ENCODE measurements at places on chromosomes 1 and 21.

DNA sequence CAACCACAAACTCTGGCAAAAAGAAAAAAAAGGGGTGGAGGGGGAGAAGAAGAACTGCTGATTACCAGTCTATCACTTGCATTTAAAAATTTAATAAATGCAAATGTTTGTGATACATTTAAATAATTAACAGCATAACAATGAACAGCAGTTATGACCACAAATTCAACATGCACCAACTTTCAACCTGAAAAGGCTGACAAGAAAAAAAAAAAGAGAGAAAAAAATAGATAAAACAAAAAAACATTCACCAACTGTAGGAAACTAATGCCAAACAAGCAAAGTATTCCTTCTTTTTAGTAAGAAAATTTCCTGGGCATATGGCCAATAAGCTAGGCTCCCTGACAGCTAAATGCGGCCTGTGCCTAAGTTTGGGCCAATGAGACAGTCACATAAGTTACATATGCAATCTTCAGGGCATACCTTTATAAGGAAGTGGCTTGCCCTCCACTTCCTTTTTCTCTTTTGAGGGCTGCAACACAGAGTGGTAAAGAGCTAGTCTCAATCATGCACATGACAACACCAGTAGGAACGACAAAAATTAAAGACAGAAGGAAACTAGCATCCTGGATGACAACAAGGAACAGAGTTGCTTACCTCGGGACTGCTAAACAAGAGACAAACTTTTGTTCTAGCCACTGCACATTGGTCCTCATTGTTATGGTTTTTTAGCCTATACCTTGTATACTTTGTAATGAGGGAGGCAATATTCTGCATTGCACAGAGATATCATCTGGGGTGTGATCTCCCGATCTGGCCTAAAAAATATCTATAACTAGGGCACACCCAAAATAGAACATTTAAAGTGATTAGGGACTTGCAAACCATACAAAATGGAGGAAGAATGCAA lies 24.2 kb upstream of the PHTF1 start:
- DNase-seq: no peak

GRCh38 chr1:121443001-121443540 lies 258.3 kb downstream of the SRGAP2C start:
- no peak for DNase-seq

DNA sequence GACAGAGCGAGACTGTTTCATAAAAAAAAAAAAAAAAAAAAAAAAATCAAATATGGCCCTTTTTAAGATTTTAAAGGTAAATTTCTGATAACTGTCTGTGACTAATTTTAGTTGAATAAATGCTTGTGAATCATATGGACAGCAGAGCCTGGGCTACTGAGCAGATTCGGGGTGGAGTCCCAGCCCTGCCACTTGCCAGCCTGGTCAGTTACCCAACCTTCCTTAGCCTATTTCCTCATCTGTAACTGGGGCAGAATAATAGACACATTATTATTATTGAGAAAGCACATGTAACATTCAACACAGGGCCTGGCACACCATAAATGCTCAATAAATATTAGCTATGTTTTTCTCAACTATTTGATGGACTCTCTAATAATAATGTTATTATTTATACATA lies 11.2 kb upstream of the H3-3A start:
- no peak for DNase-seq

DNA sequence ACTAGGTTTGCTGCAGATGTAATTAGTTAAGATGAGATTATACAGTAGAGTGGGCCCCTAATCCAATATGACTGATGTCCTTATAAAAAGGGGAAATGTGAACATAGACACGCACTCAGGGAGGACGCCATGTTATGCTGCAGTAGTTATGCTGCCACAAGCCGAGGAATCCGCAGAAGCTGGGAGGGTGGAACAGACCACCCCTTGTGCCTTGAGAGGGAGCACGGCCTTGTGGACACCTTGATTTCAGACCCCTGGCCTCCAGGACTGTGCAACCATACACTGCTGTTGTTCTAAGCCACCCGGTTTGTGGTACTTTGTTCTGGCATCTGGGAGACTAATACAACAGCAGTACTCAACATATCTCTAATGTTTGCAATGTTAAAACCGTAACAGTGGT lies 57.9 kb upstream of the HIVEP3 start:
- DNase-seq: no peak

DNA sequence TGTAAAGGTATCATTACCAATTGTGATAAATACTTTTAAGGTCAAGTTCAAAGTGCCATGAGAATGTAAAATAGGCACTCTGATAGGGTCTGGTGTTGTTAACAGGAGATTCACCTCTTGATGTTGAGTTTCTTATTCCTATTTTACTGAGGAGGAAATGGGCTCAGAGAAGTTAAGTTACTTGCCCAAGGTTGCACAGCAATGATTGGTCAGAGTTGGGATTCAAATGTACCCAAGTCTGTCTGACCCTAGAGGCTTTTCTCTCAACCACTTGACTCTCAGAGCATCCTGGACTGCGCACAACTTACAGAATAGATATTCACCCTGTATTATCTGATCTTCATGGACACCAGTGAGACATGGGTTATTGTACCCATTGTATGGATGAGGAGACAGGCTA lies 33.9 kb downstream of the SOX13 start:
- DNase-seq: no peak

- DNase-seq: no peak
Observed at GRCh38 chr1:248828845-248829244, 3.1 kb upstream of the SH3BP5L start.

GRCh38 chr21:20443558-20444155 lies 554.6 kb upstream of the NCAM2 start:
- DNase-seq: no peak

GRCh38 chr21:36751383-36751782 lies 52.5 kb downstream of the SIM2 start:
- no peak for DNase-seq

DNA sequence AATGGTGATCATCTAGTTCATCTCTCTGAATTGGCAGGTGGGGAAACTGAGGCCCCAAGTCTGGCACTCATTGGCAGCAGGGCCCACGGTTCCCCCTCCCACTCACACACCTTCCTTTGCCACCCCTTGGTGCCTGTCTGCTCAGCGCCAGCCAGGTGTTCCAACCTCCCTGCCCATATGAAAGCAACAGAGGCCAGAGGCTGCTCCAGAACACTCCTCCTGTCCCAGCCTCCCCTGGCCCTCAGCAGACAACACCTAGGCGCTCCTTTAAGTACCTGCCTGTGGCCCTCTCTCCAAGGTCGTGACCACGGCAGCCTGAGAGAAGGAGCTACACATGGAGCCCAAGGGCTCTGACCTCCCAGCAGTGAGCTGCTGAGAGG lies 362.3 kb upstream of the VAMP3 start:
- DNase-seq: no peak

- DNase-seq: no peak
Observed at GRCh38 chr1:243454328-243454997, 198.6 kb downstream of the SDCCAG8 start.

DNA sequence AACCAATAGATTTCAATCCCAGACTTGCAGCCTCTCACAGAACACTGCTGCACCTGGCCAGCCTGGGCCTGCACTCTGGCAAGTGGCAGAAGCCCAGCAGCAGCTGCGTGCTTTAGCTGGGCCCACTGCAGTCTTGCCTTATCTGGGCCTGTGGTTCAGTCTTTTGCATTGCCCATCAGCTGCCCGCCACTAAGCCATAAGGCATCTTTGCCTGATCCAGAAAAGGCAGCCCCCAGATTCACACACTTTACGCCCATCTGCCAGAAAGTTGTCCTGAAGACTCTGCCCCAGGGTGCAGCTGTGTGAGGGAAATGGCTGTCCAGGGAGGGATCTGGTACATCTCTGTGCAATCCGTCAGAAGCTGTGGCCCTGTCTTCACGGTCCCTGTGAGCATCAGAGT lies 217.0 kb downstream of the DNAH14 start:
- no peak for DNase-seq

- no peak for DNase-seq
Observed at GRCh38 chr21:42646076-42646825, 7.2 kb upstream of the PDE9A start.

GRCh38 chr1:206555473-206555935 lies 48.2 kb downstream of the RASSF5 start:
- no peak for DNase-seq

GRCh38 chr1:17892225-17892624 lies 137.1 kb downstream of the ACTL8 start:
- no peak for DNase-seq

DNA sequence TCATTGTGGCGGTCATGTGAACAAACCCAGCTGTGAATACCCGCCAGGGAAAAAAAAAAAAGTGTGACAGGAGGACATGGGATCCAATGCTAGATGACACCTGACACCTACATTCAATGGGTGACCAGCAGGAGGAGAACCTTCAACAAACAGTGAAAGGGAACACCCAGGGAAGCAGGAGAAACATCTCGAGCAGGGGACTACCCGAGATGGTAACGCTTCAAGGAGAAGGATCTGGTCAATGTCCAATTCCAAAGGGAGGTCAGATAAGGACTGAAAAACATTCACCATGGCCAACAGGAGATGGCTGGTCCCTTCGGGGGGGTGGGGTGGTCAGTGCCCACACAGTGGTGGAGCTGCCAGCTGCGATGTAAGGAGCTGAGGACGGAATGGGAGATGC lies 46.3 kb downstream of the PTPN14 start:
- DNase-seq: no peak

- DNase-seq: peak; percentile 30
Observed at GRCh38 chr1:90045853-90046563, 51.1 kb downstream of the ZNF326 start.

DNA sequence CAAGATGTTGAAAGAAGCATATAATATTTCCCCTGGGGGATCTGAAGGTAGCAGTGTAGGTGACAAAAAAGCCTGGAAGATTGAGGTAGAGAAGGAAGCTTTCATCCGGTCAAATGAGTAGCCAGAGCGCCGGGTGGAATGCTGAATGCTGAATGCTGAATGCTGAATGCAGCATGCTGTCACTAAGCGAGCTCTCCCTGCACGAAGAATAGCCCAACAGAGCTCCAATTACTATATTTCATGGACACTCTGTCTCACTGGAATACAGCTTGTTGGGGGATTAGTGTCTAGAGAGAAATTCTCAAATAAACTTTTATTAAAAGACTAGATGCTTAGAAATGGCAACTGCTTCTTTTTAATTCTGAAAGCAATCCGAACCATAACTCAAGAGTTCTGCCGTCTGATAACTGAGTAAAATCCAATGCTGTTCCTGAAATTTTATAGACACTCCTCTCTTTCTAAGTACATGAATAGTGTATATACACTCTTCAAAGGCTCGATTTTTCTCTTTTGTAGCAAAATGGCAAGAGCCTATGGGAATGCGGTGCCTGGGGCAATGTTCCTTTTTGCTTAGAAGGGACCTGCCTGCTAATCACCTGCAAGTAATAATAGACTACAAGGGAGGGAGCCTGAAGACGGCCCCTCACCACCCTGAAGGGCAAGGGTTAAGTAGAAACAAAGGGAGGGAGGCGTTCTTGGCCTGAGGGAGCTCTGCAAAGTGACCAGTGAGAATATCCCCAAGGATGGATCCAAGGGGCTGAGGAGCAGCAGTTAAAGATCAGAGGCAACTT lies 203.7 kb upstream of the ESRRG start:
- DNase-seq: no peak

DNA sequence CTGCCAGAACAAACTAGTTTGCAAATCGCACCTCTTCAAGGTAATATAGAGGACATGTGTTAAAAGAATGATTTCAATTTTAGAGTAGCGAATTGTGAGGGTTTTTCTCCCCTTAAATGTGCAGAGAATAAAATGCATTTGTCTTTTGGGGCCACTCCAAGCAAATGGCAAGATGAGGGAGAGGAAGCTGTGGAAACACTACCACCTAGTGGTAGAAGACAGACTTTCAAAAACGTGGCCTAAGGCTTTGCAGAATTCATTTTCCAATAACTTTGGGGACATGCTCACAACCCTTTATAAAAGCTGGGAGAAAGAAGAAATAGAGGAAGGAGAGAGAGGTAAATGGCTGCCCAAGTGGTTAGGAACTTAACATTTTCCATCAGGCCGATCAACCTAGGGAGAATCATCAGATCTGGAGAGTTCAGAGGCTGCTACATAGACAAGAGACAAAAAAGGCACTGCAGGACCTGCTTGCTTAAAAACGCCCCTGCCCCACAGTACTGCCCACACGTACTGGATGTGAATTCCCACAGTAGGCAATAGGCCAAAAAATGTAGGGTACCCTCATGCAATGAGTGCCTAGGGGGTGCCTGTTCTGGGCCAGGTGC lies 15.7 kb upstream of the RCAN1 start:
- DNase-seq: peak; percentile 50

DNA sequence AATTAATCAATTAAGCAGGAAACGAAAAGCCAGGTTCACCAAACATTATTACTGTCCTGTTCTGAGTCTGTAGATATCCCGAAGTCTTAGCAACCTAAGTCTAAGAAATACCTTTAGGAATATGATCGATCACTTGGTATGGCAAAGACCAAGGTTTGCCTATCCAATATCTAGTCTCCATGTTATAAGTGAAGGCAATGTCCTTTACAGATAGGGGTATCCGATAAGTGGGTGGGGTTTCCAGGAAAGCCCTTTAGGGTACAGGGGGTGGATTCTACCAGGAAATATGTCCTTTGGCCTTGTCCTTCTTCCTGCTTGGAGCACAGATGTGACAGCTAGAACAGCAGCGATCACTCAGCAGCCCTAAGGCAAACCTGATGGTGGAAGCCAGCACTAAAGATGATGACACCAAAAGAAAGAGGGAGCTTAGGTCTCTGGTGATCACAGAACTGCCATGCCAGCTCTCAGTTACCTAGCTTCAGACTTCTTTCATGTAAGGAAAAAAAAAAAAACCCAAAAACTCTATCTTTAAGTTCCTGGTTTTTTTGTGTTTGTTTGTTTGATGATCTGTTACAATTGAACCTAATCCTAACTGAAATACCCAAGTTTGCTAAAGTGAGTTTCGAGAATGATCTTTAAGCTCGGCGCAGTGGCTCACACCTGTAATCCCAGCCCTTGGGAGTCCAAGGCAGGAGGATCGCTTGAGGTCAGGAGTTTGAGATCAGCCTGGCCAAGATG lies 40.8 kb downstream of the DSTYK start:
- no peak for DNase-seq

GRCh38 chr1:54051933-54052430 lies 1.0 kb downstream of the TMEM59 start:
- peak; percentile 25 for DNase-seq

GRCh38 chr1:200260597-200261335 lies 149.1 kb downstream of the ZNF281 start:
- no peak for DNase-seq

DNA sequence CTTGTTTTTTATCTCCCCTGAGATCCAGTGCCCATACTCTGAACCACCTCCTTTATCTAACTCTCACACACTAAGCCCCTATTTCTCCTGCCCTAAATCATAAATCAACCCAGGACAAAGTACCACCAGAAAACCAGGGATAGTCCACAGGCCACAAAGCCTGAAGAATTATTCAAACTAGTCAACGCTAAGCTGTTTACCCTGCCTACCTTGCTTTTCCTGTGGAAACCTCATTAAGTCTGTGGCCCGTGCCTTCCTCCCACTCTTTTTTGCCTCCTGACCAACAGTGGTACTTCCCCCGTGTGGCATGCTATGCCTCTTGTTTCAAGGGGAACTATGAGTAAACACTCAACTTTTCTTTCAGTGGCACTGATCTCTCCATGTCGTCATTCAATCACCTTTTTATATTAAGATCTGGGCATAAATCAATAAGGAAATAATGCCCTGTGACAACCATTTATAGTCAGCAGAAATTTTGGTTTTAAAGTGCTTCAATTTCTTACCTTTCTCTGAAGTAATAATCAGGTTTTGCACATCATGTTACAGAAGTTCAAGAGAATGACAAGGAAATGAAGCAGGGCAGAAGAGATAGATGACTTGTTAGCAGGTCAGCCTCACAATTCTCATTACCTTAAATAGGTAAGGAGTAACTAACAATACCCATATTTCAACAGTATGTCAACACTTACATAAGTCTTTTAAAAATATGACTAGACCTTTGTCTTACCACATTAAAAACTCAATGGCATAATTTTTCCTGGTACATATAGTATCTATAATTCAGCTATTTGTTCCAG lies 32.1 kb downstream of the EYA3 start:
- DNase-seq: no peak

Data from kidney capillary endothelial cell (primary cell).